ENCODE measurements at places on chromosomes 6 and 20.
A peak's percentile ranks its signal among the peaks of the same experiment; 100 is the strongest.

DNA sequence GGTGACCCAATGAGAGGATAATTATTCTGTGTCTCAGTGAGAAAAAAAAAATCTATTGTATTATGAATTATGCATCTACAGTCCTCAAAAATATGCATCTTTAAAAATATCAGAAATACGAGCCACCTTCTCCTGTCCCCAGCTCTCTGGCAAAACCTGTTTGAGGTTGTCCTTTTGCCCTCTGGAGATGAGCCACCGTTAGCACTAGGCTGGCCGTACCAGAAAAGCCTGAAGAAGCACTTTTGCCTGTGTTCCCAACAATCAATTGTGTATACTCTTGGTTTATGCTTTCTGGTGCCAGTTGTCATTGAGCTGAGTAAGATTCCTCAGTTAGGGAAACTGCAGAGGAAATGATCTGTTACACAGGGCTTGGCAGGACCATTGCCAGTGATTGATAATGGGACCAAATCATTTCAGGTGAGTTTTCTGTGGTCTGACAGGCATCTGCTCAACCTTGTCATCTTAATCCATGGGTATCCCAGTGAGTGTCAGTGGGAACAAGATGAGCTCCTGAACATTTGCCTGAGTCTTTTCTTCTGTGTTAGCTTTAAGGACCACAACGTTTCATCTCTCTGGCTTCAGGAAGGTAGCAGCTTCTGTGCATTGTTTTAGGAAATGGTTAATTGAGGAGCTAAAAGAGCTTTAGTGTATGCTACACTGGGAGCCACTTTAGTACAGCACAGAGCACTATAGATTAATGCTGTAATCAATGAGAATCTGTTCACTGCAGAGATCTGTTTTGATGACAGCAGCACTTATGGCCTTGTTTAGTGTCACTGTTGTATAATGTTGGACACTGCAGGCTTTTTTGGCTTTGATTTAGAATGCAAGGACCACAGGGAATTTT lies 330.1 kb downstream of the RIMS1 start:
- DNase-seq: no peak

- DNase-seq: no peak
Measured at GRCh38 chr6:39218868-39219567, 10.3 kb downstream of the KCNK5 start.

- no peak for DNase-seq
Measured at GRCh38 chr6:30691208-30691847, 544 bp upstream of the NRM start.

DNA sequence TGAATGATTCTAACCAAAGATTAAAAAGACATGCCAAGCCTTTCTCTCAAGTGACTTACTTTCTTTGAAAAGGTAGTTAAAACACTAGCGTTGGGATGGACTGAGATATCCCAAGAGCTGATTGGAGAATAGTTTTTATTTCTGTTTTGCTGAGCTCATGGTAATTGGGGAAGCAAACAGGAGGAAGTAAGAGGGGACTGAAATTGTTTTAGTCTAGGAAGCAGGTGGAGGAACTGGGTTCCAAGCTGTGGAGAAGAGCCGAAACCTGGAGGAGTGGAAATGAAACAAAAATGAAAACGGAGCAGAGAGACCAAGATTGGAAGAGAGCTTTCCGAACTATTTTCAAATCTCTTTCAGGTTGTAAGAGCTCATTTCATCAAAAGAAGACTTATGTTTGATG lies 59.9 kb upstream of the TENT5A start:
- DNase-seq: peak; percentile 16

DNA sequence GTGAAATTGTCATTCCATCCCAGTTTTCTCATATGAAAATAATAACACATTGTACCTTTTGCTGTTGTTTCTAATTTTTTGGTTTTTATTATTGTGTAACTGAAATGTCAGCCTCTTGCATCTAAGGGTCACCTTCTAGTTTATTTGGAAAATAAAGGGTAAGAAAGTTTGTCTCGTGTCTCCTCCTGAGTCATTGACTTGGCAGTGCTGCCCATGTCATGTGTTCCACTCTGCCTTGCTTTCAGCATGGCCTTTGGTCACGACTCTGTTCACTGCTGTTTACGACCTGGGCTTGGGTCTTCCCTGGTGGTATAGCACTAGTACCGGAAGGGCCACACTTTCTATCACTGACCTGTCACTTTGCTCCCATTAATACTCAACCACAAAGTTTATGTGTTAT lies 171.4 kb upstream of the RSPO3 start:
- DNase-seq: peak; percentile 4

DNA sequence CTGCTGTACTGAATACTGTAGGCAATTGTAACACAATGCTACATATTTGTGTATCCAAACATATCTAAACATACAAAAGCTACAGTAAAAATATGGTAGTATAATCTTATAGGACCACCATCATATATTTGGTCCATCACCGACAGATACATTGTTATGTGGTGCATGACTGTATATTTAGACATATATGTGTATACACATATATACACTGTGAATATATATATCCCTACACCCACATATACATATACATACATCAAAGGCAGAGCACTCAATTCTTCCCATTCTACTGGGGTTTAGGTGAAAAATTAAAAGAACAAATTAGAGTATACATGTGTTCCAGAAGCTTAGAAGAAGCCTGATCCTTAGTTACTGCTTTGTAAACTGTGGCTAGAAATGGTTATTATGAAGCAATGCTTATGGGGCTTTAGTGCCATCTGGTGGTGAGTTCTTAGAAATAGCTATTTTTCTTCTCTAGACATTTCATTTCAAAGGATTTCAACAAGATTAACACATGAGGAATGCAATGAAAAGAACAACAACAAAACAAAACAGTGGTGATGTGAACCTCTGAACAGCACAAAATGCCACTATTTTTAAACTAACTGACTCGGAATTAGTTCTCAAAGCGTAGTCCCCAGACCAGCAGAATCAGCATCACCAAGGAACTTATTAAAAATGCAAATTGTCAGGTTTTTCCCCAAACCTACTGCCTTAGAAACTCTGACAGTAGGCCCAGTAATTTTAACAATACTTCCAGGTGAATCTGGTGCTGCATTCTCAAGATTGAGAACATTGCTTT lies 38.0 kb downstream of the PKHD1 start:
- peak; percentile 49 for DNase-seq

- no peak for DNase-seq
Measured at GRCh38 chr6:151242420-151242861, 2.7 kb downstream of the AKAP12 start.

GRCh38 chr20:25372584-25373336 lies 17.9 kb downstream of the ABHD12 start:
- DNase-seq: no peak

DNA sequence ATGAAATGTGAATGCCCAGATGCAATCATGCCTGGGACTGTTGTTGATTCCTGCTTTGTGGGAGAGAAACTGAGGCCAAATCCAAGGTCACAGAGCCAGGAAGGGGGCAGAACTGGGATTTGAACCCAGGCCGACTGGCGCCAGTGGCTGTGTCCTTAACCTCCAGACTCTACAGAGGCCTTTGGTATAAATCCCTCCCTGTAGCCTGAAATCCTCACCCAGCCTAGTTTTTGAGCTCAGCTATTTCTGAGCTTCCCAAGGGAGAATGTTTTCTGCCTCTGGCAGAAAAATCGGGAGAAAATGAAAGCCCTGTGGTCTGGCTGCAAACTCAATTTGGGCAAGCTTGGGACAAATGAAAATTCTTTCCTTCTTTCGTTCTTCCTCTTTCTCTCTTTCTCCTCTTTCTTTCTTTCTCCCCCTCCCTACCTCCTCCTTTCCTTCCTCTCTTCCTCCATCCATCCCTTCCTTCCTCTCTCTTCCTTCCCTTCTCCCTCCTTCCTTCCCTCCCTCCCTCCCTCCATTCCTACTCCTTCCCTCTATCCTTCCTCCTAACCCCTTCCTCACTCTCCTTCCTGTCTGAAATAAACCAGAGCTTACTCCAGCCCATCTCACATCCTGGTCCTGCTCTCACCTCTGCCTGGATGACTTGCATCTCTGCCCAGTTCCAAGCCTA lies 34.9 kb downstream of the SNAI1 start:
- no peak for DNase-seq

DNA sequence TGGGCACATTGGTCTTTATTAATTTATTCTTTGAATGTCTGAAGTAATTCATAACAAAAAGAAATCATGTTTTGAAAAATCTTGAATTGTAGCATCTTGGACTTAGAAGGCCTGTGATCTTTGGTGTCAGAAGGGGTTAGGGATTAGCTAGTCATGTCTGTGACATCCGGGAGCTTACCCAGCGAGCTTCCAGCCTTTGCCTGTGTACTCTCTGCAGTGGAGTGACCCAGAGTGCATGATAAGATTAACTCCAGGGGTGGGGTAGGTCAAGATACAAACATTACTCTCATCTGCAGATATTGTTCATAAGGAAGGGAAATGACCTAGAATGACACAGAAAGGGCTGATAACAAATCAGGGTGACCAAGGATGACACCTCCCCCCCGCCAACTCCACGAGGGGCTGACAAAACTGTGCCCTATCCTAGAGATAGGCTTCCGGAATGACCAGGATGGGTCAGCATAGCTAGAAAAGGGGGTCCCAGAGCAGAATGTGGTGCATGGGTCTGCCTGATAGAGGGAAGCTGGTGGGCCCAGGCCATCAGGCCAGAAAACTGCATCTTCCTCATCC lies 56.6 kb upstream of the BLCAP start:
- no peak for DNase-seq

DNA sequence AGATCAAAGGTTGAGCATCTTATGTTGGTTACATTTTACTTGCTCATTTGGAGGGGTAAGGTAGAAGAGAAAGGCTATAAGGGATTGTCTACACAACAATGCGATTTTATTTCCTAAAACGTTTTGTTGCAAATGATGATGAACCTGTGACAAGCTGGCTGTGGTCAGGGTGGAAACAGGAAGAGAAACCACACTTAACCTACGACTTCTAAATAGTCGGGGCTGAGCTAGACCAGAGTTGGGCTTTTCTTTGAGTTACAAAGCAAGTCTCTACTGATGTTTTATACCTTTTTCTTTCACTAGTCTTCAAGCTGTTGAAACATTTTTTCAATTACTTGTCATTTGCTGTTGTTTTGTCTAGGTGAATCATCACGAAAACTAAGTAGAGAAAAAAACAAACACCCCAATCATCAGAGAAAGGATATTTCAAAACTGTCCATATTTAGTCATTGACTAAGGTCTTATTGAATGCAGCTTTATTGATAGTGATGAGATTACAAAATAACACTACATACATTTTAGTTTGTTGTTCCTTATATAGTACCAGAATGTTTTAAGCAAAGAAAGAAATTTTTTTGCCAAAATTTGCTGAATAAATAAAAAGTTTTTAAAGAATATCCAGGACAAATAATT lies 18.0 kb downstream of the KLHL31 start:
- peak; percentile 48 for DNase-seq

DNA sequence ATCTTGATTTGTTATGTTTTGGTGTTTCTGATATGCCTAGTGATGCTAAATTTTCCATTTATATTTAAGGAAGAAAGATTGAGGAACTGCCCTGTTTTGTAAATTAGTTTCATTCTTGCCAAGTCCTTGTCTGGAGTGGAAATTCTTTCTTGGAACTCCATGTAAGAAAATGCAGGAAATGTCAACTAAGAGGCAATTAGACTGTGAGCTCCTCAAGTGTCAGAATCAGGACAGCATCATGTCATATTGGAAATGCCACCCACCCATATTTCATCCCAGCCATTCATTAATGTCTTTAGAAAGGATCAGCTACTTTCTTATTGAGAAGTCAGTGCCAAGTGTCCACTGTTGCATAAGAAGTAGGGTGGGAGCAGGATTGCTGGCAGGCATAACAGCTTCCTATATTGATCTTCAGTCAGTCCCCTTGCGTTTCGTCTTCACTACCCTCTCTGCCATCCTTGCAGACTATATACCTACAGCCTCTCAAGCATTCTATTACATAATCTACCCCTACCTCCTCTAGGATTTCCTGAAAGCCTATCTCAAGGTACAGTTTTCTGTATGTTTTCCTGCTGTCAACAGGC lies 42.4 kb downstream of the HAO1 start:
- DNase-seq: no peak

DNA sequence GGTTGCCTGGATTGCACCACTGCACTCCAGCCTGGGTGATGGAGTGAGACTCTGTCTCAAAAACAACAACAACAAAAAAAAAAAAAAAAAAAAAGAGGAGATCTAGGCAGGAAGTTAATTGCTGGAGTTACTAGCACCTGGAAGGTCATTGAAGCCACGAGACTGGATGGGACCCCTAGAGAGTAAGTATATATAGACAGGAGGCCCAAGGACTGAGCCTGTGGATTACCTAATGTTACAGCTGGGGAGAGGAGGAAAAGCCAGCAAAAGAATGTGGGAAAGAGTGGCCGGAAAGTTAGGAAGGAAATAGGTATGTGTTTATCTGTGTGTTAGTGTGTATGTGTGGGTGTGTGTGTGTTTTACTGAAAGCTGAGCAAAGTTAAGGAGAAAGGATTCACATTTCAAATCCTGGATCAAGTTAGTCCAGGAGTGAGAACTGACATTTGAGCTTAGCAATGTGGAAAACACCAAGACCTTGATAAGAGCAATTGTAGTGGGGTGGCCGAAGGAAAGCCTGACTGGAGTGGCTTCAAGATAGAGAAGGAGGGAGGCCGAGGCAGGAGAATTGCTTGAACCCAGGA lies 38.4 kb downstream of the ANKRD6 start:
- DNase-seq: no peak

GRCh38 chr6:83215131-83216047 lies 22.2 kb downstream of the RWDD2A start:
- DNase-seq: peak; percentile 90

GRCh38 chr6:6863970-6864639 lies 243.7 kb upstream of the RREB1 start:
- no peak for DNase-seq

- DNase-seq: no peak
Measured at GRCh38 chr20:59821788-59822187, 111.6 kb downstream of the SYCP2 start.

DNA sequence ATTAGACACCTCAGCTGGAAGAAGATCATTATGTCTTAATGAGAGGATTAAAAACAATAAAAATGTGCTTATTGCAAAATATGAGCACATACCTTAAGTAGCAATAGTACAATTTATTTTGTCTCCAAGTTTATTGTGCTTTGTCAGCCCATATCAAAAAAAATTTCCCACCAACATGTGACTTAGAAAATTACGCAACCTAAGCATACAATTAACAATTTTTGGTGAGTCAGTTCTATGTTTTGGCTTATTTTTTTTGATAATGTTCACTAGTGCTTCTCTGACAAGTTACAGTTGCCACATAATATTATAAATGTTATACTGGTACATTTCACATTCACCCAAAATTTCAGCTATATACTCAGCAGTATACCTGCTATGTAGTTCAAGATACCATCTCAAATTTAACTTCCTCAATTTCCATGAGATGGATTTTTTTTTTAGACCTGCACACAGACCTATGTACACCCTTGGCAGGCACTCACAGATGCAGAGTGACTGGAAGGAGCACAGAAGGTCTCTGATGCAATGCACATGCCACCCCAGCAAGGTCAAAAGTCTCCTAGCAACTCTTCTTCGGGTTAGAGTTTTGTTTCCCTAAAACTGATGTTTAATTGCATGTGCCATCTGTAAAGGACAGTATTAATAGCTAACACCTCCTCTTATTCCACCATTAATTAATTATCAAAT lies 112.4 kb downstream of the PRKN start:
- DNase-seq: no peak

All from Ammon's horn (tissue), 1 donor.